ENCODE measurements at places on chromosomes 7 and 10.

DNA sequence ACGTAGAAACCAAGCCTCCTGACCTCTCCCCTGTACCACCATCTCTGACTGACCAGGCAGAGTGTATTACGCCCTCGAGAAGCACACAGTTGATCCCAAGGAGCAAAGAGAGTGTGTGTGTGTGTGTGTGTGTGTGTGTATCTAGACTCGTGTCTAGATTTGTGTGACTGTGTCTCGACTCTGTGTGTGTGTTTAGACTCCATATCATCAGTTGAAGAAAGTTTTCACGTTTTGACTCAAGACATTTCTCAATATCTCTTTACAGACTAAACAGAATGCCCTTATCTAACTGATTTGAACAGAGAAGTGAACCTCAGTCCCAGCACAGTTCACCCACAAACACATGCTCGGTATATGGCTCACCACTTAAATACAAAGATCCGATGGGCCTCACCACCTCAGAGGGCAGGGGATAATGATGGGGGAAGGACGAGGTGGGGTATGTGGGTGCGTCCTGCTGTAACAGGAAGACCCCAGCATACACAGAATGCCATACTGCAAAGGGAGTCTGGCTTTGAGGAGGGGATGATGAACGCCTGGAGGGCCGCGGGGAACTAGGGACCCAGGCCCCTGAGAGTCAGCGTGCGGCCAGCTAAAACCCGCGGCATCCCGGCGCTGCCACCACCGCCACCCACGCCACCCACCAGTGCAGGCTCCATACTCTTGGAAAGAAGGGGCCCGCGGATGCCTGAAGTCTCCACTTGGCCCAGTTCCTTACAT is 780 bp downstream of the ALDH18A1 start:
- DNase-seq, result no peak

DNA sequence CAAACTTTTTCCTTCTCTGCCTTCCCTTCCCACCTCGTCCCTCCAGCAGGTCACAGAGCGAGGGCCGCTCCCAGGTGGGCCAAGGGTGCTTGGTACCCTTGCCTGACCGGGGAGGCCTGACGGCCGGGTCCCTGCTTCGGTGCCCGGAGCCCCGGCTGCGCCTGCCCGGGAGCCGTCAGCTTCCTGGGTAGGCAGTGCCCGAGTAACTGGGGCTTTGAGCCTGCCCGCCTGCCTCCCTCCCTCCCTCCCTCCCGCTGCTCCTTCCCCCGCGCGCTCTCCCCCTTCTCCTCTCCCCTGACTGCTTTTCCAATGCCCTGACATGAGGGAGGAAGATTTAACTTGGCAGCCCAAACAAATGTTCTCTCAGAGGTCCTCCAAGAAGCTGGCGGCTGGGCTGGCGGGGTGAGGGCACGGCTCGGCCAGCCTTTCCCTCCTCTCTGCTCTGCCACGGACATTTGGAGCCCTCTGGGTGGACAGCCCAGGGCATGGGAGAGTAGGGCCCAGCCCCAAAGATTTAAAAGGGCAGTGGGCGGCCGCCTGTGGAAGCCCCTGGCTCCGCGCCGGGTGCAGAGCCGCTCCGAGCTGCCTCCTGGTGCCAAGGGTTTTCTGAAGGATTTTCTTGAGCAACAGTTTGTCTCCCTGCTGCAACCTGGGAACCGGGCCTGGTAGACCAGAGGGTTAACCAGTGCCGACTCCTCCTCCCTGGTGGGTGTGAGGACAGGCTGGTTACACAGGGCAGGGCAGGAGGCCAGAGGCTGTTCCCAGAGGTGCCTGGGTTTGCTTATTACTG is 2.0 kb downstream of the ZMIZ1 start:
- DNase-seq, result no peak

GRCh38 chr10:3681642-3682554 is 103.1 kb downstream of the KLF6 start:
- DNase-seq, result no peak

- no peak for DNase-seq
These were observed 145.1 kb downstream of the GRM8 start for GRCh38 chr7:127107601-127108007.

- no peak for DNase-seq
These were observed 40.2 kb downstream of the TCF7L2 start for GRCh38 chr10:112990271-112990670.

DNA sequence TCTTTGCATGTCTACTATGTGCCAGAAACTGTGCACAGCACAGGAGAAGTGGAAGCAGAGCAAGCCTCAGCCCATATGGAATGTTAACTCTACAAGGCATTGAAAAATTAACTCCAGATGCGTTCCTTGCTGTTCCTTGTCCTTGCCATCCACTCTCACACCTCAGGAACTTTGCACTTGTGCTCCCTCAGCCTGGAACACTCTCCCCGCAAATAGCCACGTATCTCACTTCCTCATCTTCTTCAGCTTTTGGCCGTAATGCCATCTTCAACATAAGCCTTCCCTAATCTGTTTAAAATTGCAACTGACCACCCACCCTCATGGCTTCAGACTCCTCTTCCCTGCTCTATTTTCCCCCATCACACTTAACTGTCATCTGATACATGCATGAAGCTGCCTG is 83.2 kb upstream of the CAPZA2 start:
- DNase-seq, result no peak

GRCh38 chr10:35274498-35275060 is 61.7 kb upstream of the CCNY start:
- DNase-seq, result no peak

DNA sequence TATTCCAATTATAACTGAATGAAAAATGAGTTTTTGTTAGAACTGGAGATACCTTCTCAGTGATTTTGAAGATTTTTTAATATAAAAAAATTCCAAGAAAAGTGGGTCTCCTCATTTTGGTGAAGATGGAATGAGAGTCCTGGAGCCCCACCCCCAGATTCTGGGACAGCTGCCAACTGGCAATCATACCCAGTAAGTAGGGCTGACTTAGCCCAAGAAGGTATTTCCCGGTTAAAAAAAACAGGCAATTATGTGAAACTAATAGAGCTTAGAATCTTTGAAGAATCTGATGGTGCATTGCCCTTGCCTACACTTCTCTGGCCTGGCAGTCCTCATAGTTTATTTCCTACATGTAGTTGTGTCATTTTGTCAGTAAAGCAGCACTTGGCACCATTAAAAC is 52.8 kb upstream of the VWDE start:
- DNase-seq, result no peak
